ENCODE measurements at places on chromosomes 11 and 22. TPM values are rescaled to one million over a fixed set of nuclear protein-coding genes. Genes with fewer than 3 reads are reported as not detected.
A peak's percentile ranks its signal among the peaks of the same experiment; 100 is the strongest.

The ABCG4 gene
- not detected for polyA plus RNA-seq

The OR8B3 gene
- polyA plus RNA-seq, result not detected

The ABTB2 gene
- polyA plus RNA-seq, result 0.27 TPM

The NXPE1 gene
- not detected for polyA plus RNA-seq

The LMO1 gene
- not detected for polyA plus RNA-seq

The DDTL gene
- 2.3 TPM for polyA plus RNA-seq

GRCh38 chr11:40125054-40125453 is 1334.4 kb downstream of the LRRC4C start:
- no peaks in the 10 kb centered on the region for H3K36me3 ChIP-seq
- no peak overlapping the region for H3K4me3 ChIP-seq
- H3K27me3 ChIP-seq, result no peaks in the 10 kb centered on the region
- no peak for DNase-seq

DNA sequence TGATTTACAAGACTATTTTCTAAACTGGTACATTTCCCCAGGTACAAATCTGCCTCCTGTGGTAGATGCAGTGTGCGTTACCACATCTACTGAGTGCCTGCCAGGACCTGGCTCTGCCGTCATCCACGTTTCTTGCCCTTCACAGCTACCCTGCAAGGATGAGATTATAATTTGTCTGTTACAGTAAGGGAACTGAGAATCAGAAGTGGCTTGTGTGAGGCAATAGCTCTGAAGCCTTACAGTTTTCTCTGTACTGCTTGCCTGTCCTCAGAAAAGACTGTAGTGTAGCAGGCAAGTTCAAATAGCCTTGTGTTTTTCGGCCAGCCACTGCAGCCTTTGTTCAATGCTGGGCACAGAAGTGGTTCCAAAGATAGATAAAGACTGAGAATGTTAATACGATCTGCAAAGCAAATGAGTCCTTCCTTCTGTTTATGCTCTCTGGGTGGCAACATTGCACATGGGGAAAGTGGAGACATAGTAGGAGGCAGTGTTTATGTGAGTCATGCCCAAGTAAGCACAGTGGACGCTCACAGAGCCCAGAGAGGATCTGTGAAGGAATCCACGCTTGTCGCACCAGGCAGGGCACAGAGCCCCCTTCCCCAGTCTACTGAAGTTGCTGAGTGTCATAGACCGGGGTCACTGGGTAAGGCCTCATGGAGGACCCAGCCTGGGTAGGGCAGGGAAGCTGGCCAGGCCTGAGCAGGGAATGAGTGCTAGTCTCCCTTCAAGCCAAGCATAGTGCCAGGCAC is 49.1 kb downstream of the MICAL2 start:
- DNase-seq, result no peak
- H3K27me3 ChIP-seq, result no peaks in the 10 kb centered on the region
- H3K4me1 ChIP-seq, result no peaks in the 10 kb centered on the region
- no peak overlapping the region for H3K27ac ChIP-seq
- H3K4me3 ChIP-seq, result no peak overlapping the region

GRCh38 chr22:20469110-20469868 is 26.3 kb downstream of the KLHL22 start:
- H3K27me3 ChIP-seq, result no peaks in the 10 kb centered on the region
- peak overlapping the region; percentile 16 for H3K27ac ChIP-seq
- H3K4me1 ChIP-seq, result peaks cover 24% of the 10 kb centered on the region
- peaks cover 11% of the 10 kb centered on the region for H3K36me3 ChIP-seq
- no peak for DNase-seq

- DNase-seq, result no peak
- H3K4me1 ChIP-seq, result peaks cover 17% of the 10 kb centered on the region
- H3K27me3 ChIP-seq, result peaks cover 70% of the 10 kb centered on the region
- H3K27ac ChIP-seq, result no peak overlapping the region
Observed at GRCh38 chr22:37329238-37330140, 47.2 kb downstream of the CYTH4 start.

DNA sequence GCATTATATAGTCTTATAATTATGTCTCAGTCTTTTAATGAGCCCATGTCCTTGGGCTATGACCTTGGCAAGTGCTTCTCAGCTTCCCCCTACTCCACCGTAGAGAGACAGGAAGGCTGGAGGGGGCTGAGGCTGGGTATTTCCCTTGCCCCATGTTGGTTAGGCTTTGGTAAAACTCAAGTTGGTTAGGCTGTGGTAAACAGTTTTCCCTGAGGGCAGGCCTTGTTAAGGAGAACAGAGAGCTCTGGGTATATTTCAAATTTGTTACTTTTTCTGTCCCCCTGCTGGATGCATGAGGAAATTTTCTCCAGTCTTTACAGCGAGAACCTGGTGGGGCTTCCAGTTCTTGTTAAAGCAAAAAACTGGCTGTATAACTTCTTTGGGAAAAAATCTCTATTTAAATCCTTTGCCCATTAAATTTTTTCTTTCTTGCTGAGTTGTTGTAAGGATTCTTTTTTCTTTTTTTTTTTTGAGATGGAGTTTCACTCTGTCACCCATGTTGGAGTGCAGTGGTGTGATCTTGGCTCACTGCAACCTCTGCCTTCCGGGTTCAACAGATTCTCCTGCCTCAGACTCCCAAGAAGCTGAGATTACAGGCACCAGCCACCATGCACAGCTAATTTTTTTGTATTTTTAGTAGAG is 12.2 kb upstream of the DCHS1 start:
- H3K4me1 ChIP-seq, result peaks cover 9% of the 10 kb centered on the region
- peaks cover 10% of the 10 kb centered on the region for H3K27me3 ChIP-seq
- no peak overlapping the region for H3K27ac ChIP-seq
- peak; percentile 45 for DNase-seq
- no peak overlapping the region for H3K4me3 ChIP-seq
- H3K36me3 ChIP-seq, result no peaks in the 10 kb centered on the region

GRCh38 chr11:24609192-24610119 is 112.6 kb downstream of the LUZP2 start:
- DNase-seq, result no peak
- H3K4me1 ChIP-seq, result no peaks in the 10 kb centered on the region
- H3K36me3 ChIP-seq, result no peaks in the 10 kb centered on the region
- H3K27ac ChIP-seq, result no peak overlapping the region
- H3K27me3 ChIP-seq, result peaks cover 4% of the 10 kb centered on the region

- no peak overlapping the region for H3K4me3 ChIP-seq
- H3K4me1 ChIP-seq, result peaks cover 2% of the 10 kb centered on the region
- no peak overlapping the region for H3K27ac ChIP-seq
- no peak for DNase-seq
- peaks cover 11% of the 10 kb centered on the region for H3K36me3 ChIP-seq
Observed at GRCh38 chr11:1936781-1937615, 10.1 kb upstream of the MRPL23 start.

- H3K27ac ChIP-seq, result peak overlapping the region; percentile 74
- H3K36me3 ChIP-seq, result peaks cover 8% of the 10 kb centered on the region
- DNase-seq, result no peak
- H3K4me3 ChIP-seq, result no peak overlapping the region
- peaks cover 50% of the 10 kb centered on the region for H3K4me1 ChIP-seq
Observed at GRCh38 chr22:46951973-46952372, 189.5 kb downstream of the TBC1D22A start.

DNA sequence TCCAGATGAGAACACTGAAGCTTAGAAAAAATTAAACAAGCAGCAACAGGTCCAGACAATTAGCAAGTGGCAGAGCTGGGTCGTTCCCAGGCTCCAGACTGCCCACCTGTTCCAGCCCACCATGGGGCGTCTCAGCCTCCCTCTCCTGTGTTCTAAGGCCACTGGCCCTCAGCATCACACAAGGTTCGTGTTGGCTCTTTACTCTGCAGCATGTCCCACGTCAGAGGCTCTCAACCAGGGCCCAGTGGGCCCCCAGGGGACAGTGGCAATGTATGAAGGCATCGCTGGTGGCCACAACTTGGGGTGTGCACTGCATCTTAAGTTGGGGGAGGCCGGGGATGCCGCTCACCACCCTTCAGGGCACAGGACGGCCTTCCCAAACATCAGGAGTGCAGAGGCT is 6.2 kb downstream of the PDGFB start:
- no peak overlapping the region for H3K4me3 ChIP-seq
- H3K36me3 ChIP-seq, result no peaks in the 10 kb centered on the region
- no peak for DNase-seq

DNA sequence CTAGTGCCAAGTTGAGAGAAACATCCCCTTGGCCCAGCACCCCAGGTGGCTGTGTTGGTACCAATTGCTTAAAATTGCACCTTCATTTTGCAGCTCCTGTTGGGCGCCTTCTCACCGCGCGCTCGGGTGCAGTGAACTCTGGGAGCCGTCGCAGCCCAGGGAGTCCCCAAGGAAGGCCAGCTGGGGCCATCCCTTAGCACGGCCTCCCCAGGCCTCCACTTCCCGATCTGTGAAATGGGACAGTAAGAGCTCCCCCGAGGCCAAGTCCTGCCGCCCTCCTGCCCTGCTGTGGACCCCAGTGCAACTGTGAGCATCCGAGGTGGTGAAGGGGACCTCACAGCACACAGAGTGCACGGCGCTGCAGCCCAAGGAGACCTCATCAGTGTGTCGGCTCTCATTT is 1234.1 kb downstream of the BRD1 start:
- no peaks in the 10 kb centered on the region for H3K4me1 ChIP-seq
- no peak overlapping the region for H3K27ac ChIP-seq
- no peak for DNase-seq
- H3K36me3 ChIP-seq, result no peaks in the 10 kb centered on the region
- H3K27me3 ChIP-seq, result peaks cover 5% of the 10 kb centered on the region
- no peak overlapping the region for H3K4me3 ChIP-seq

DNA sequence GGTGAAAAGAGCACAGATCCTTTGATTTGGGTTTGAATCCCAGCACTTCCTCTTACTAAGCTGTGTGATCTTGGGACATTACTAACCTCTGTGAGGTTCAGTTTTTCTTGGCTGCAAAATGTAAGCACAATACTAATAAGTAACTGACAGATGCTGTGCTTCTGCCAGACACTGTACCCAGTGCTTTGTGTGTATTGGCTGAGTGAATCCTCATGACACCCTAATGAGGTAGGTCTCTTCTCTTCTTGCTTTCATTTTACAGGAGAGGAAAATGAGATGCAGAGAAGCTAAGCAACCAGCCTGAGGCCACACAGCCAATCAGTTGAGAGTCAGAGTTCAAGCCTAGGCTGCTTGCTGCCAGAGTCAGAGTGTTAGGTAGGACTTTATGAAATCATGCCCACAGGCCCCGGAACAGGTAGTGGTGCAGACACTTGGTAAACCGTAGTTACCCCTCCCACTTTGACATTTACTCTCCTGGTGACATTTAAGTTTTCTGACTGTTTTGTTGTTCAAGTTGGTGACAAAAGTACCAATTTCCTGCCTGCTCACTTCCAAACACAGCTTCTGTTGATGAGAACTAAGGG is 21.2 kb downstream of the PTPRJ start:
- H3K27ac ChIP-seq, result no peak overlapping the region
- peak; percentile 20 for DNase-seq
- H3K4me1 ChIP-seq, result peaks cover 61% of the 10 kb centered on the region
- H3K27me3 ChIP-seq, result no peaks in the 10 kb centered on the region
- H3K4me3 ChIP-seq, result peak overlapping the region; percentile 71

DNA sequence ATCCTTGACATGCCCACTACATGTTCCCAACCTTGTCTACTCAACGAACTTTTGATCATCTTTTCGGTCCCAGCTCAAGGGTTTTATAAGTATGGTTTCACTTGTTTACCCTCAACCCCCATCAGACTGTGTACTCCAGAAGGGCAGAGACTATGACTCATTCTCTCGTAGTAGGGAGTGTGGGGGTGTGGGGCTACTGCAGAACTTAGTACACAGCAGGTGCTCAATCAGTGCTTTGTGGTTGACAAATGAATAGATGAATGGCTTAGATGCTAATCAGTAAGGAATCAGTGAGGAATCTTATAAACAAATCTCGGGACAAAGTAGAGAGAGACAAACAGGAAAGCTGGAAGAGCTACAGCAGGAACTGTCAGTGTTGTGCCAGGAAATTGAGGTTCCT is 151.7 kb upstream of the PLET1 start:
- H3K27me3 ChIP-seq, result peaks cover 22% of the 10 kb centered on the region
- DNase-seq, result no peak
- no peaks in the 10 kb centered on the region for H3K4me1 ChIP-seq
- no peak overlapping the region for H3K4me3 ChIP-seq
- peaks cover 10% of the 10 kb centered on the region for H3K36me3 ChIP-seq

DNA sequence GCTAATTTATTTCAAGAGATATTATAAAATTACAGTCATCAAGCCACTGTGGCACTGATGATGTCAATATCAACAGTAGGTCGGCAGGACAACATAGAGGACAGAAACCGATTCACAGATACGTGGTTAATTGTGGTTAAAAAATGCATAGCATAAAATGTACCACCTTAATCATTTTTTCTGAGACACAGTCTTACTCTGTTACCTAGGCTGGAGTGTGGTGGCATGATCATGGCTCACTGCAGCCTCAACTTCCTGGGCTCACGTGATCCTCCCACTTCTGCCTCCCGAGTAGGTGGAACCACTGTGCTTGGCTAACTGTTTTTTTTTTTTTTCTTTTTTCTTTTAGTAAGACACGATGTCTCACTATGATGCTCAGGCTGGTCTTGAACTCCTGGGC is 21.0 kb upstream of the TOLLIP start:
- no peak overlapping the region for H3K27ac ChIP-seq
- H3K4me1 ChIP-seq, result peaks cover 8% of the 10 kb centered on the region
- H3K27me3 ChIP-seq, result peaks cover 13% of the 10 kb centered on the region
- no peak overlapping the region for H3K4me3 ChIP-seq

- H3K4me3 ChIP-seq, result peak overlapping the region; percentile 90
- peak; percentile 32 for DNase-seq
- H3K36me3 ChIP-seq, result peaks cover 7% of the 10 kb centered on the region
- peaks cover 25% of the 10 kb centered on the region for H3K4me1 ChIP-seq
- peak overlapping the region; percentile 89 for H3K27ac ChIP-seq
Observed at GRCh38 chr11:61890529-61891330, 615 bp downstream of the FADS3 start.

All from naive B cell (primary cell).